NCI-H1417 (cell line): ENCODE measurements at places on chromosomes 11 and 22.

GRCh38 chr22:44181912-44182587 lies 1.3 kb downstream of the PARVG start:
- no peak for DNase-seq

DNA sequence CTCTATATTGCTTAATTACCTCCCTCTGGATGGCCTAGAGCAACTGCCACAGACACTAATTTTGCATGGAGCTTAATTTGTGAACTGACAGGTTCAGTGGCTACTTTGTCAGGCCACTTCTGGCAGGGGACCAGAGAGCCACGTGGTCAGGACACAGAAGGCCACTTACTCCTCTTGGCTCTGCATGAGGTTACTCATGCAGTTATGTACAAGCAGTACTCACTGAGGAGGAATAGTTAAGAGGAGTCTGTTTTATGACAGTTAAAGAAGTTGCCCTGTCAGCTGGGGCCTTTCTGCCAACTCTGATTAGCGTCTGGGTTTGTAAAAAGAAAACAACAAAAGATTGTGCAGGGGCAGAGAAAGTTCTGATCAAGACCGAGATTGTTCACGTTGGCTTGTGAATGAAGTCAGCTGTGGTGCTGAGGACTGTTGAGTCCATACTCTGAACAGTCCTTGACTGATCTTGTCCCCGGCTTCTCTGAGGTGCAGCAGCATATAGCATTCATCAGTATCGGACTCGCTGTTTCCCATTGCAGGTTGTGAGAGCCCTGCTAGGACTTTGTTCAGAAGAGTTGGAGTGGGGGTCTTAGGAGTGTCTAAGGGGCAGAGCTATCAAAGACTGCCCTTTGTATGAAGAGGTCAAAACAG lies 41.4 kb downstream of the PPFIBP2 start:
- DNase-seq: peak; percentile 7

DNA sequence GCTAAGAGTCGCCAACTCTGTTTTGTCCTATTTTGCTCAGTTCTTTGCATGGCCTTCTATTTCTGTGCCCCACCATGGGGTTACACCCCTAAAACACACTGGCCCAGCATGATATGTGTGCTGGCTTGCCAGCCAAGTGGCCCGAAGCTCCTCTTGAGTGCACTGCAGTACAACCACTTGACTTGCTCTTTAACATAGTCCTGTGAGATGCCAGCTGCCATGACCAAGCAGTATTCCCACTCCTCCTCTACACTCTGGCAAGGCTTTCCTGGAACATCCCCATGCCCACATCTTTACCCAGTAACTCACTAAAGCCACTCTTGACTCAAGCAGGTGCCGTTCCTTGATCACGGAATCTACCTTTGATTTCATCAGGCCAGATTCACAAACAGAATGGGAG lies 102.9 kb upstream of the GAL start:
- no peak for DNase-seq

- no peak for DNase-seq
Measured at GRCh38 chr22:30033901-30034300, 46.4 kb upstream of the HORMAD2 start.

DNA sequence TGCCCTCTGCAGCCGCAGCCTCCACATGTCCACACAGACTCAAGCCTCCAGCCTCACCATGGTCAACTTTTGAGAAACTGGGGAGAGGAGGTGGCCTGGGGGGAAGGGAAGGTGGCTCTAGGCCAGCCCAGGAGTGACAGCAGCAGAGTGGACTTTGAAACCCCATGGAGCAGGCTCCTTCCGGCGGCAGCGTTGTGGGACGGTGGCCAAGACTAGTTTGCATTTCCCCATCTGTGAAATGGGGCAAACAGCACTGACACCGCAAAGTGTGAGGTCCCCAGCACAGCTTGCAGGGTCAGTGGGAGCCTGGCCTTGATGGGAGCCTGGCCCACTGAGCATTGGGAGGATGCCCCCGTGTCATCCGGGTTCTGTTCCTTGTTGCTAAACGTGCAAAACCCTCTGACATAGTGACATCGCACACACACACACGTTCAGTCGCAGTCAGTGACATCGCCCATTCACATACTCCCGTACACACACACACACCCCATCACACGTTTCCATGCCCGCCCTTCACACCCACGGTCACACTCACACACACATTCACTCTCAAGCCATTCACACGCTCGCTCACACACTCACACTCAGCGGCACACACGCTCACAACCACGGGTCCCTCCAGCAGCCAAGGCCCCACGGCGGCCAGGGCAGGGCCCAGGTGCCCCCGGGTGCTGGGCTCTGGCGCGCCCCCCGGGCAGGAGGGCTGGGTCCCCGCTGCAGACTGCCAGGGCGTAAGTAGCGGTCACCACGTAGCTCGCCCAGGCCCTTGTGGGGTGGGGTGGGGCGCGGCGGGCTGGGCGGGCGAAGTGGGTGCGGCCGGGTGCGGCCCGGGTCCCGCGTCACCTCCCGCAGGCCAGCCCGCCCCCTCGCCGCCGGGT lies 585 bp downstream of the CYB5R3 start:
- peak; percentile 60 for DNase-seq

- no peak for DNase-seq
Measured at GRCh38 chr11:6646918-6647679, 8.5 kb downstream of the DCHS1 start.

DNA sequence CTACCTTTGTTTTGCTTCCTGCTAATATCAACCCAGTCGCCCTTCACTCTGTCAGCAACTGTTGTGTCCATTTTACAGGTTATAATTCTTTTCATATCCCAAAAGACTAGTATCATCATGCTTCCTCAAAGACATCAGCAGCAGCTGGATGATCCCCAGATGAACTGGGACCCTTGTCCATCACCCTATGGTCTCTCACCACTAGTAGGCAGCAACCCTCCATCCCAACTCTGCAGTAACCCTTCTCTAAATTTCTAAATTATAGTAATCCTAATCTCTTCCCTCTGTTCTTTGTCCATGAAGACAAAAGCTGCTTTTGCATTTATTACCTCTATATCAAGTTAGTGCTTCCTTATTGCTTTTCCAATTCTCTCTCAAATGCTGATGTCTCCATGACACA lies 1025.8 kb downstream of the FAM181B start:
- DNase-seq: no peak

DNA sequence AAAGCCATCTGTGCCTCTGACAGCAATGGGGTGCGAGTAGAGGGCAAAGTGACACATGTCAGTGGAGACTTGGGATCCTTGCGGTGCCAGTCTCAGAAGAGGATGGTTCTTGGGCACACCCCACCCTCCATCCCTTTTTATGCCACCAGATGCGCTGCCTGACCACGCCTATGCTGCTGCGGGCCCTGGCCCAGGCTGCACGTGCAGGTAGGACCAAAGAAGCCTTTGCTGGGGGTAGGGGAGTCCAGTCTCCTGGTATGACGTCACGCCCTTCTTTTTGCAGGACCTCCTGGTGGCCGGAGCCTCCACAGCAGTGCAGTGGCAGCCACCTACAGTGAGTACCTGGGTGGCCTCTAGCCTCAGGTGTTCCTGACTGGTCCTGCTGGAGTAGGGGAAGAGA lies 1.5 kb downstream of the NDUFS8 start:
- no peak for DNase-seq

GRCh38 chr22:31139866-31140716 lies at the start of gene PLA2G3:
Gene PLA2G3 (minus strand): TSS chr22:31140508. CDS start chr22:31140354, 154 bp downstream.
- peak; percentile 60 for DNase-seq

GRCh38 chr11:129768356-129768755 lies 47.3 kb upstream of the TMEM45B start:
- no peak for DNase-seq

- no peak for DNase-seq
Measured at GRCh38 chr11:112817376-112817775, 143.8 kb upstream of the NCAM1 start.

- no peak for DNase-seq
Measured at GRCh38 chr11:78620159-78620558, 45.5 kb upstream of the NARS2 start.

GRCh38 chr11:47928426-47928825 lies 51.9 kb upstream of the PTPRJ start:
- no peak for DNase-seq

- no peak for DNase-seq
Measured at GRCh38 chr11:72743321-72744221, 8.6 kb downstream of the ARAP1 start.

- DNase-seq: no peak
Measured at GRCh38 chr11:131611322-131611721, 240.9 kb downstream of the NTM start.

DNA sequence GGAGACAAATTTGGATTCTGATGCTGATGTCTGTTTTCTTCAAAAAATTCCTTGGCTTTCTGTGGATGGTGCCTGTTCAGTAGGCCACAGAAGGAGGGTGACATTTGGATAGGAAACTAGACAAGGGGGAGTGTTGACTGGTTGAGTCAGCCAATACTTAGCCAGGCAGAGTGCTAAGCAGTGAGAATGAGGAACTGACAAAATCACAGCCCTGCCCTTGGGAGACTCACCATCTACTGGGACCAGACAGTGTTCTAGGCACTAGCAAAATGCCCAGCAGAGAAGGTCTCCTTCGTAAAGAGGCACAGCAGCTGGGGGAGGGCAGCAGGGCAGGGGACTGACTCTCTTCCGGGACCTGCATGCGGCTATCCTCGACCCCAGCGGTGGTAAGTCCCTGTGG lies 190.2 kb downstream of the DSCAML1 start:
- DNase-seq: no peak

DNA sequence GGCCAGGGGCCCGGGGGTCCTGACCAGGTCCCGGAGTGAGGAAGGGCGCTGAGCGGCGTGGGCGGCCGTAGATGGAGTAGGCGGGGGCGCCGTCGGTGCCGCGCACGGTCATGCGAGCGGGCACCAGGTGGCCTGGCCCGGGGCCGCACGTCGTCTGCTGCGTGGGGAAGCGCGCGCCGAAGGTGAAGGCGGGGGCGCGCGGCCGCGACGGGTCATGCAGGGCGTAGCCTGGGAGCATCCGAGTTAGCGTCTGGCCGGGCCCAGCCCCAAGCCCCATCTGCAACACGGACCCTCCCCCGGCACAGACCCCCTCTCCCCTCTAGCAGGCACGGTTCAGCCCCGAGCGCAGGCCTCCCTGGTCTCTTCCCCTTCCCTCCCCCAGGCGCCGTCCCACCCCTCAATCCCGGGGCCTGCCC lies 1.7 kb upstream of the TYMP start:
- no peak for DNase-seq

GRCh38 chr22:35346596-35347220 lies 34.2 kb upstream of the HMOX1 start:
- DNase-seq: no peak

- no peak for DNase-seq
Measured at GRCh38 chr22:41780746-41781505, 19.6 kb upstream of the CCDC134 start.

DNA sequence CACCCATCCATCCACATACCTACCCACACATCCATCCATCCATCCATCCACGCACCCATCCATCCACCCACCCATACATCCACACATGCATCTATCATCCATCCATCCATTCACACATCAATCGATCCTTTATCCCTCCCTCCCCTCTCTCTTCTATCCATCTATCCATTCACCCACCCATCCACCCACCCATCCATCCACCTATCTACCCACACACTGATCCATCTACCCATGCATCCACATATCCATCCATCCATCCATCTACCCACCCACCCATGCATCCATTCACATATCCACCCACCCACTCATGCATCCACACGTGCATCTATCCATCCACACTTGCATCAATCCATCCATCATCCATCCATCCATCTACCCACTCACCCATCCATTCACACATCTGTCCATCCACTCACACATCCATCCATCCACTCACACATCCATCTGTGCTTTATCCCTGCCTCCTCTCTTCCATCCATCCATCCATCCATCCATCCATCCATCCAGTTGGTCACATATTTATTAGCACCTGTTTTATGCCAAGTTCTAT lies 366.1 kb downstream of the CTTN start:
- no peak for DNase-seq

DNA sequence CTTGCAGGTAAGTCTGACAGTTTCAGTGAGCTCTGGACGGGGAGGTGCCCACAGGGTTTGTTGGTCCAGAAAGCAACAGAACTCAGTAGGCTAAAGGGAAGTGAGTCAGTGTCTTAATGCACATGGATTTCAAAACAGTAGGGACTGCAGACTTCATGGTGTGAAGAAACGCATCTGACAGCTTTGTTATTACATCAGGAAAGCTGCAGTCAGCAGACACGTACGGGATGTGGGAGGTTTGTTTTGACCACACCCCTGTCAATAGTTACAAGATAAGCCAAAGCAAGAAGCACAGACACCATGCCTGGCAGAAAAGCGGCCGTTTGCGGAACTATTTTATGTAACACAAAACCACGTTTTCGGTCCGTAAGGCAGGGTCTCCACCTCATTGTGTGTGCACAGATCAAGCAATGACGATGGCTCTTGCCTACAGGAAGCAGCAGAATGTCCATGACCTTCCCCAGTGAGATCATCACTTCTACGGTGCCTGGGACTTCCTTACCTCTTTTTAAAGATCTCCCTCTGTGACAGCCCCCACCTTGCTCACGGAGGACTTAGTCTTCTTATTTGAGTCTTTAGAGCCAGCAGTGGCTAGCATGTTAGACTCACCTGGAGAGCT lies 58.2 kb upstream of the FTH1 start:
- DNase-seq: no peak

- DNase-seq: no peak
Measured at GRCh38 chr11:47667555-47667954, 25.2 kb upstream of the MTCH2 start.

DNA sequence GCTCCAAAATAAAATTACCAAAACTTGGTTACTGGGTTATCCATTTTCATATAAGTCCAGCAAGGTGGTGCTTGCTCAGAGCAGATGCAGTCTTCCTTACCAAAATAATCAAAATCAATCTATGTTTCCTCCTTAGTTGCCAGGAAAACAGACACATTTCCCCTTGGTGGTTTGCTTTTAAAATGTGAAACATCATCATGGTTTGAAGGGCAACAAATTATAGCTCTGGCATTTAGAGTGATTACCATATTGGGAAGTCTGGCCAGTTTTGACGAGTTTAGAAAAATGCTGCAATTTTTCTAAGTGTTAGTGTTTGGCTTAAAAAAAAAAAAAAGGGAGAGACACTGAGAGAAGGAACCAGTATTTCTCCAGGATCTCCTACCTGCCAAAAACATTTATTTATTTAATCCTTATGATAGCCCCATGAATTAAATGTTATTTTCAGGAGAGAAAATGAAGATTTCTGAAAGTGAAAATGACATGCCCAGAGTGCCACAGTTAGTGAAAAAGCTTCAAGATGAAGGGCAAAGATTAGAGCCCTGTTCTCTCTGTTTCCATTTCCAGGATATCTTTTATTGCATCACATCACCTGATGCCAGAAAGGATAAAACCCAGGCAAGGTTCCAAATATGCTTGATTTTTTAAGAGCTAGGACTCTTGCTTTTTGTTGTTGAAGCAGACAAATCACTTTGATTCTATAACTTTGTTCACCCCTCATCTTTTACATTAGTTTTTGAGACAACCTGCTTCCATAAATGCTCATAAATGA lies 29.6 kb upstream of the TBCEL start:
- no peak for DNase-seq

- no peak for DNase-seq
Measured at GRCh38 chr11:10658621-10659338, 34.8 kb downstream of the IRAG1 start.
